Liver (tissue), 10 donors: ENCODE measurements at places on chromosomes 3 and 15. TPM values are rescaled to one million over a fixed set of nuclear protein-coding genes. Genes with fewer than 3 reads are reported as not detected.
A peak's percentile ranks its signal among the peaks of the same experiment; 100 is the strongest.

DNA sequence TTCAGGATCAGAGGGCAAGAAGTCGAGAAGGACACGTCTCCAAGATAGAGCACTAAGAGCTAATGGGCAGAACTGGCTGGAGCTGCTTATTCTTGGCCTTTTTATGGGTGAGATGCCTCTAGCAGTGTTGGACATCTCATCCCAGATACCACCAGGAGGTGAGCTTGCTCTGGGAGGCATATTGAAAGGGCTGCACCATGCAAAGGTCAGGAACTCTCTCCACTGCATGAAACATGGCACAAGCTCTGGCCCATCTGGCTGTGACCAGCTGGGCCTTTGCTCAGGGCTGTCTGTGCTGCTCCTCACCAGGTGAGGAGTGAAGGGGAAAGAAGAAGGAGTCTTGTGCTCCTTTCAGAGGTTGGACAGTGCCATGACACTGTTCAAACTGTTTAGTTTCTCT lies 188.7 kb downstream of the THSD4 start:
- H3K4me3 ChIP-seq: no peak overlapping the region
- no peaks in the 10 kb centered on the region for H3K36me3 ChIP-seq
- H3K4me1 ChIP-seq: no peaks in the 10 kb centered on the region
- no peak for DNase-seq
- no peak overlapping the region for H3K27ac ChIP-seq
- no peaks in the 10 kb centered on the region for H3K27me3 ChIP-seq

DNA sequence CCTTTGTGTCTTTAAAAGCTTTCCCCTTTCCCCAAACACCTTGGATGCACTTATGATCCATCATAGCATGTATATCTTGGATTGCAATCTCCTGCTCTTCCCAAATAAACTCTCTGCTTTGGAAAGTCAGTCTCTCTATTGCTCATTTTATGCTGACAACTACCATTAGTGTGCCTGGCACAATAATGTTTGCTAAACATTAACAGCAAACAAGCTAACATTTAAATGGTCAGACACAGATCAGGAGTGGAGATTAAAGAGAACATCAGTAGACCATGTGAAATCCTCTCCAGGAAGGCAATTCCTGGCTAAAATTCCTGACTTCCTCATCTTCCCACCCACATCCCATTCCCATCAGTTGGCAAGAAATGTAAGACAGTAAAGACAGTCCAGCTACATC lies 44.3 kb upstream of the EIF1B start:
- no peak overlapping the region for H3K4me3 ChIP-seq
- no peak for DNase-seq
- no peak overlapping the region for H3K27ac ChIP-seq
- peaks cover 10% of the 10 kb centered on the region for H3K4me1 ChIP-seq
- no peaks in the 10 kb centered on the region for H3K27me3 ChIP-seq
- H3K36me3 ChIP-seq: no peaks in the 10 kb centered on the region

- H3K27me3 ChIP-seq: no peaks in the 10 kb centered on the region
- no peaks in the 10 kb centered on the region for H3K36me3 ChIP-seq
- H3K27ac ChIP-seq: peak overlapping the region; percentile 67
- peaks cover 9% of the 10 kb centered on the region for H3K4me1 ChIP-seq
Observed at GRCh38 chr3:44761101-44761423, 357 bp downstream of the KIAA1143 start.

- no peaks in the 10 kb centered on the region for H3K4me1 ChIP-seq
- no peak overlapping the region for H3K27ac ChIP-seq
- no peak for DNase-seq
Observed at GRCh38 chr3:78741066-78741645, 1026.6 kb downstream of the ROBO1 start.

GRCh38 chr3:25094932-25095685 lies 333.0 kb upstream of the RARB start:
- no peak overlapping the region for H3K4me3 ChIP-seq
- H3K27me3 ChIP-seq: no peaks in the 10 kb centered on the region
- no peaks in the 10 kb centered on the region for H3K4me1 ChIP-seq
- no peaks in the 10 kb centered on the region for H3K36me3 ChIP-seq

EBLN2 gene
- total RNA-seq: 7.2 TPM

GOLGA6D gene
- 0.08 TPM for total RNA-seq

NOX5 gene
- total RNA-seq: under 0.01 TPM

SNX22 gene
- 2.2 TPM for total RNA-seq

UBAP1L gene
- total RNA-seq: 0.79 TPM

ADGRG7 gene
- 65.5 TPM for total RNA-seq

SPATA12 gene
- total RNA-seq: not detected

CKMT1B gene
- total RNA-seq: not detected

HAUS2 gene
- 6.9 TPM for total RNA-seq

CILP gene
- total RNA-seq: 2.6 TPM
